ENCODE measurements at places on chromosomes 12 and 14.

DNA sequence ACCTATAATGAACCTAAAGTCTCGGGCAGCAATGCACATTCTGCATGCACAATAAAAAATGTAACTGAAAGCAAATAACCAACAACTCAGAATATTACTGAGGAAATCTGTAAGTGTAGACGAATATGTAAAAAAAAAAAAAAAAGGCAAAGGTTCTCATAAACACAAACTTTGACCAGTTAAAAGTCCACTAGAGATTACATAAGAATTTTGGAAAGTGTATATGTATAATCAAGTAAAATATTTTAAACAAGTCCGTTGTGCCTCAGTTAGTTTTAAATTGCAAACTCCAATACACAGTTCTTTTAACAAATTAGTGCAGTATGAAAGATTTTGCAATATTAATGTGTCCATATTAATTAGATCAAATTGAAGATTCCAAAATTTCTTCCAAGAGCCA, 35.3 kb upstream of the PAPOLA start:
- no peak for DNase-seq

DNA sequence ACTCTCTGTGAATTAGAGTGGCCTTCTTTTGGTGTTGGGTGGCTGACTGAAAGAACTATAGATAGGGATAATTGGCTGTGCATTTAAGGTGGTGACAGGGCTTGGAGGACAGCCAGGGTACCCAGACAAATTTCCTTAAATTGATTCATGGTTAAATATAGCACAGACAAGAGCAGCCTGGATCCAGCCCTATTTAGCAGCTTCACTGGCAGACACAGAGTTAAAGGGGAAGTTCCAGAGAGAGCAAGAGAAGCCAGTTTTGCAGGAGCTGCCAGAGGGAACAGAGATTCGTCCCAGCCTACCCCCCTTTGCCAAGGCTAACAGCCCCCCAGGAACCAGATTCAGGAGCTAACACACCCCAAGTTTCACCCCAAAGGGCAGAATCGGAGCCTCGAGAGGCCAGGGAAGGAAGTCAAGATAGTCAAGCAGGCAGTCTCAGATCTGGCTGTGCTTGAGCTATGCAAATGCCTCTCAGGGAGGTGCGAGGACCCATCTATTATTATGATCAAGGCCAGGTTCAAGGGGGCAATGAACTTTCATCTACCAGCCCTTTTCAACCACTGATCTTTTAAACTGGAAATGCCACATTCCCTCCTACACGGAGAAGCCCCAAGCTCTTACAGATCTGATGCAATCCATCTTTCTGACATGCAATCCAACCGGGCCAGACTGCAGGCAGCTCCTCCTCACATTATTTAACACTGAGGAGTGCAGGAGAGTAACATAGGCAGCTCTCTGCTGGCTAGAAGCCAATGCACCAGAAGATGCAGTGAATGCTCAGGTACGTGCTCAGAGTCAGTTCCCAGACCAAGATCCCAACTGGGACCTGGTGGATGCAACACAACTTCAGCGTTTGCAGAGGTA, 58.2 kb downstream of the DHRS2 start:
- peak; percentile 57 for DNase-seq

DNA sequence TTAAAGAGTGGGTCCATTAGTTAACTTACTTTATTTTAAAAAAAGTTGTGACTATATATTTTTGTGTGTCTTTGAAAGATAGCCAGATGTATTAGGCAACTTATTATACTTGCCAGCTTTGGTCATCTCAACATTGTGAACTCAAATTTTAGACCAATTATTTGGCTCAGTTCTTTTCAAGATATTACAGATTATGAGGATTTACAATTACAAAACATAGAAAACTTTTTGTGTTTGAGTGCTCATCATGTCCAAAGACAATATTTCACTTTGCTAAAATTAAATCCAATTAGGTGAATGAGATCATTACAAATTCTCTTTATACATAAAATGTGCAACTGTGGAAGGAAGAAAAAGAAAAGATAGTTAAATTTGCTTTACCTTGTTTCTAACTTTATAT, 18.3 kb upstream of the PDE3A start:
- no peak for DNase-seq

DNA sequence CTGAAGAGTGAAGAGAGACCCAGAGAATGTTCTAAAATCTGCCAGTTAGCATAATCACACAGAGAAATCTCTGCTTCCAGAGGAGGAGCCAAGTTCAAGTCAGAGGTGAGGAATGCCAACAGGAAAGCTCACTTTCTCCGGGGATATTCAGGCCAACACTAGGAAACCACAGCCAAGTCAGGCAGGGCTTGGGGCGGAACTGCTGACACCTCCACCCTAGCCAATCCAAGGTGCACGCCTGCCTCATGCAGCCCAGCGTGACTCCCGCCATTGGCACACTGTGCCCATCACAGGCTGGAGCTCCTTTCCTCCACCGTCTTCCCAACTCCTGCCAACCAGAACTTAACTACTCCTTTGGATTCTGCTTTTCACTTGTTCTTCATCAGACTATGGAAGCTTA, 374.3 kb upstream of the CCDC196 start:
- DNase-seq = peak; percentile 26

DNA sequence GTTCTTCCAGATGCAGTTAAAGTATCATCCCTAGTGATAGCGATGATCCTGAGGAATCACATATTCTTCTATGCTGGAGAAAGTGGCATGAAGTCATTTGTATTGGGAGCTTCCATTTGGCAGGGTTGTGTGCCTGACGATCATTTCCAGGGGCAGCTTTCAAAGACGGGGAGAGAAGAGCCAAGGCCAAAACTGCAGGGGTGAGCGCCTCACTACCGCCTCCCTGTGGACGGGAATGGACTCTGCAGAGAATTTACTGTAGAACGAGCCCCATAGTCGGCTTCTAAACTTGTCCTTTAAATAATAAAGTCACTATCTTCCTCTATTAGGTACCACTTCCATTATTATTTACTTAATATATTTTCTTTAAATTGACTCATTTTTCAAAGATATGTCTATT, 555.9 kb upstream of the TMEM132C start:
- no peak for DNase-seq

GRCh38 chr12:56129206-56129941, 1.3 kb downstream of the ESYT1 start:
- DNase-seq = peak; percentile 44
